Heart left ventricle (tissue), 16 donors: ENCODE measurements at places on chromosomes 16 and 17.

DNA sequence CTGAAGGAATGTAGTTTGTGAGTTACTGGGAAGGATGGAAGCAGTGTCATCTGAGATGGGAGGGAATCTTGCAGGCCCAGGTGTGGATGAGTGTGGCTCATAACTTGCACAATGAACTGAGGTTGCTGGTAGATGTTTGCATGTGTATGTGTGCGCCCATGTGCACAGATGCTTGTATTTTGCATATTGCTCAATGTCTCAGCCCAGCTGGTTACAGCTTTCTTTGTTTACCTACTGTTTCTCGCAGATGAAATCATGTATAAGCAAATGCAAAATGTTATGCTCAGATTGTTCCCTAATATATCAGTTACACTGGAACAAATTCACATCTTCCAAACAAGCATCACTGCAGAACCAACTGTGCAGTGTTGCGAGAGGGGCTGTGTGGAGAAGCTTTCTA is 452.2 kb upstream of the EEF2KMT start:
- no peak for DNase-seq
- no peak overlapping the region for H3K27ac ChIP-seq

DNA sequence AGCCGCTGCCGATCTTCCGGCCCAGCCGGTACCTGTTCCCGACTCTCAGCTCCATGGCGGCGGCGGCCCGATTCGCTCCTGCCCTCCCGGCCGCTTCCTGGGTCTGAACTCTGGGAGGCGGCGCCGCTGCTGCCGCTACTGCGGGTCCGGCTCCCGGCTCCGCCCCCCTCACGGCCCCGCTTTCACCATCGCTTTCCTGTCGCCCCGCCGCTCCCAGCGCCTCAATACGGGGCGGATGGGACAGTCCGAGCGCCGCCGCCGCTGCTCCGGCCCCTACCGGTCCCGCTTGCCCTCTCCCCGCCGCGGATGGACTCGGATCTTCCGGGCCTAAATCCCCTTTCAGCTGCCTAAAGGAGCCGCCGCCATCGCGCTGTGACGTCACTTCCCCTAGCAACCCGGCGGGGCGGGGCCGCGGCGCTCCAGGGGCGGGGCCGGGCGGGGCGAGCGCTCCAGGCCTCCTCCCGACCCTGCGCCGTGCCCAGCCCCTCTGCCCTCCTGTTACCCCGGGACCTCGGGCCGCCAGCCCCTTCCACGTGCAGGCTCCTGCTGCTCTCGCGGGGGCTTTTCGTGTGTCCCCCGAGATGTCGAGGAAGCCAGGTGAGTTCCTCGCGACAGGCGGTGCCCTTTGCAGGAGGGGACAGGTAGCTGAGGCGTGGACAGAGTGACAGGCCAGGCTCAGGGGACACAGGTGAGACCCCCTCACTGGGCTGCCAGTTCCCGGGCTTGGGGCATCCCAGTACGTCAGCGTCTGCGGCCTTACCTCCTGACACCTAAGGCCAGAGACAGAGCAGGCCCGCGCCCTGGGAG is at the start of gene CSNK1D:
Gene CSNK1D (minus strand): TSS at position 374 of the 807 bp plus-strand sequence. CDS start 319 bp downstream, at position 55.
- H3K27ac ChIP-seq, result peak within 1 kb of the TSS; percentile 99
- DNase-seq, result peak; percentile 97
- no peaks in the 10 kb centered on the region for H3K27me3 ChIP-seq
- H3K4me1 ChIP-seq, result peaks cover 42% of the 10 kb centered on the region

DNA sequence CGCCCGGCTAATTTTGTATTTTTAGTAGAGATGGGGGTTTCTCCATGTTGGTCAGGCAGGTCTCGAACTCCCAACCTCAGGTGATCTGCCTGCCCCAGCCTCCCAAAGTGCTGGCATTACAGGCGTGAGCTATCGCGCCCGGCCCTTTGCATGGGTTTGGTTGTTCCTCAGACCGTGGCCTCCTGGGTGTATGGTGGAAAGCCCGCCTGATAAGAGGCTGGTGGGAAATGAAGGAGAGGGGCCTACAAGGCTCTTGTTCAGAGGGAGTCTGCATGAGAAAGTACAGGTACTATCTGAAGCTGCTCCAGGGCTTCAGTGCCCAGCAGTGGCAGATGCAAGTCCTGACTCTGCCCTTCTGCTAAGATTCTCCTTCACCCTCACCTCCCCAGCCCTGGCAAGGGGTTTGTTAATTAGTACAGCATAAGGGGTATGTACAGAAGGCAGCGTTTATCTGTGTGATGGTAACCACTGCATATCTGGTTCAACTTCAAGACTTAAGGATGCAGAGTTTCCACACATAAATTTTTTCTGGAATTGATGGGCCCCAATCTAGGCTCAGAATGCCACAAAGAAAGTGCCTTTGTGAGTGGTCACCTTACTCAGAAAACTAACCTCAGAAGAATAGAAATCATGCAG is 24.2 kb downstream of the GRB7 start:
- peaks cover 8% of the 10 kb centered on the region for H3K27me3 ChIP-seq
- H3K4me3 ChIP-seq, result no peak overlapping the region
- no peak for DNase-seq
- H3K27ac ChIP-seq, result no peak overlapping the region

DNA sequence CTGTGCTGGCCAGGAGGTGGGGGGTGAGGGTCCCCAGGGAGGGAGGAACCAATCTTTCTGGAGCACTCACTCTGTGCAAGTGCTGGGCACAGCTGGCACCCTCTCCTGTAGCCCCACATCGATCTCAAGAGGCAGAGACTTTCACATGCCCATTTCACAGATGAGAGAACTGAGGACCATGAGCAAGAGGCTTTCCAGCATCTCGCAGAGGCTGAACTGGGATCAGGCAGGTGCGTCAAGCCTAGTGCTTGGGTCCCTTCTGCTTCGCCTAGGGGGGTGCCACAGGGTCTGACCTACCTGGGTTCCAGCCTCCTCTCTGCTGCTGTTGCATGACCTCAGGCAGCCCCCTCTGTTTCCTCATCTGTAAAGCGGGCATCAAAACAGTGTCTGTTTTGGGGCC is 1.3 kb upstream of the WFDC1 start:
- no peaks in the 10 kb centered on the region for H3K36me3 ChIP-seq
- no peak overlapping the region for H3K27ac ChIP-seq
- peaks cover 15% of the 10 kb centered on the region for H3K4me1 ChIP-seq
- DNase-seq, result no peak

GRCh38 chr16:30985401-30986128 is 558 bp downstream of the HSD3B7 start:
- H3K36me3 ChIP-seq, result peaks cover 16% of the 10 kb centered on the region
- H3K27ac ChIP-seq, result peak overlapping the region; percentile 48
- peaks cover 14% of the 10 kb centered on the region for H3K4me1 ChIP-seq
- peak overlapping the region; percentile 42 for H3K4me3 ChIP-seq
- H3K27me3 ChIP-seq, result no peaks in the 10 kb centered on the region
- no peak for DNase-seq

DNA sequence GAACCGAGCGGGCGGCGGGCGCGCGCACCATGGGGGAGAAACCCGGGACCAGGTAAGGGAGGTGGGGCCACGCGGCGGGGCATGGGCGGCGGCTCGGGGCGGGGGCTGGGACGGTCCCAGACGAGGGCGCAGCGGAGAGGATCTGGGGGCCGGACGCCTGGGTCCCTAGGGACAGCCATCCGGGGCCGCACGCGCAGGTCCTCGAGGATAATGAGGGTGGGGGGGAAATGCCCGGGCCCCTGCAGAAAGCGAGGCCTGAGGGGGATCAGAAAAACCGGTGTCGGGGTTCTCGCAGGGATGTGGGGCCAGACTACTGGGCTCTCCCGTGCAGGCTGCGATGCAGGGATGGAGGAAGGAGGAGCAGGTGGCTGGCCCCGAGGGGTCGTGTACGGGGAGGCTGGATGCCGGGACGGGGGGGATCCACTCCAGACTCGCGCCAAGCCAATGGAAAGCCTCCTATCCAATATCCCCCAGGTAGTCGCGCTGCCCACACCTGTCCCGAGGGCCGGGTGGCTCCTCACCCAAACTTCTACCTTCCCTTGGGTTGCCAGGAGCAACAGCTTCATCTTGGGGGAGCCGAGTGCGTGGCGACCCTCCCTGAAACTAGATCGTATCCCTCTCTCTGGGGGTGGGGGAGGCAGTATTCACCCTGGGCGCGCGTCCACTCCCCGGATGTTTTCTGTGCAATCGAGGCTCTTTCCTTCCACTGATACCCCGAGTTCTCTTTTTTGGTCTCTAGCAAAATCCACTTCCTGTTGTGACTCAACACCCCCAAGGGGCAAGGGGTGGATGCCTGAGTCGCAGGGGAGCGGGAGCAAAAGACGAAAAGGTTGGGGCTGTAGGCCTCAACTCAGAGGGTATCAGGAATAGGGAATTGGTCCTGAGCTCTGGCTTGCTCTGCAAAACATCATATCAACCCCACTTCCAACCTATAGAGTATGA is 532 bp downstream of the ARRB2 start:
- peak overlapping the region; percentile 72 for H3K4me3 ChIP-seq
- no peaks in the 10 kb centered on the region for H3K36me3 ChIP-seq

DNA sequence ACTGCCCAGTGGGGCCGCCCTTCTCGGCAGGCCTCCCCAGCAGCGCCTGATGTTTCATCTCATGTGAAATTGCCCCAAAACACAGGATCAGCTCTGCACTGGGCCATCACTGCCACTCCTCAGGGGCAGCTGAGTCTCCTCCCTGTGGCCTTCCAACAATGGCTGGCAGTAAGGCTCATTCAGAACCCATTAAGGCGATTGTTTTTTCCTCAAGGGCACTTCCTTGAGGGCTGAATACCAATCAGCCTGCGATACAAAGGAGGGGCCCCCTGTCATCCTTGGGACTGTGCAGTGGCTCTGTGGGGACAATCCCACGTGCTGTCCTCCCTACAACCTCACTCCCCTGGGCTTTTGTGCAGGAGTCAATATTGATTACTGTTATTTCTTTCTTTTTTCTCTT is 47.5 kb downstream of the XYLT1 start:
- no peak overlapping the region for H3K4me3 ChIP-seq
- no peaks in the 10 kb centered on the region for H3K27me3 ChIP-seq
- no peak for DNase-seq
- no peaks in the 10 kb centered on the region for H3K4me1 ChIP-seq

DNA sequence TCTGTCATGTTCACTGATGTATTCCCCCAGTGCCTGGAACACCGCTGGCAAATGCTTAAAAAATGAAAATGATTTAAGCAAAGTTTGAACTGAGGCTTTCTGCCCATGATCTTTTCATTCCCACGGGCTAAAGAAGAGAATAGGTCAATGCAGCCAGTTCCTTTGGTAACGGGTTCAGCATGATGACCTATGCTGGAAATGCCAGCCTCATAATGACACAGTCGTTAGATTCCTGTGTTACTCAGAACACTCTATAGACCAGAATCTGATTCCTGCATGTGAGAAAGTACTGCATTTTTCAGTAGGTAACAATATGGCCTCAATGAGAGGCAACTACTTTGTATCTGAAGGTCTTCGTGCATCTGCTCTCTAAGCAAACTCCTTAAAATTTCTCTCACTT is 19.1 kb upstream of the LIMD2 start:
- DNase-seq, result no peak
- H3K4me1 ChIP-seq, result peaks cover 14% of the 10 kb centered on the region
- H3K36me3 ChIP-seq, result no peaks in the 10 kb centered on the region
- H3K27ac ChIP-seq, result no peak overlapping the region
- H3K27me3 ChIP-seq, result no peaks in the 10 kb centered on the region
- no peak overlapping the region for H3K4me3 ChIP-seq

DNA sequence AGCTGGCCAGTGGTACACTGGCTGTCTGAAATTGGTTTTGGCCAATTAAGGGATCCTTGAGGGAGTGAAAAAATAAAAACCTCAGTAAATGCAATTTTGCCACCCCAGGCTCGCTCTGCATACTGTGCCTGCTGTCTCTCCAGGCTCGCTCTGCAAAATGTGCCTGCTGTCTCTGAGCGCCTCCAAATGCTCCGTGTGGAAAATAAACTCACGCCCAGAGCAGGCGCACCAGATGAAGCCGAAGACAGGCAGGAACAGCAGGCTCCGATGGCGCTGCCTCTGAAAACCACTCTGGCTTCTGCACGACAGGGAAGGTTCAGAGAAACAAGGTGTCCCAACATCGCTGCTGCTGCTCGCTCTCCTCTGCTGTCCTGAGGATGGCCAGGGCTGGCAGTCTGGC is 29.1 kb downstream of the SNN start:
- no peak overlapping the region for H3K4me3 ChIP-seq
- H3K27me3 ChIP-seq, result no peaks in the 10 kb centered on the region
- peaks cover 87% of the 10 kb centered on the region for H3K36me3 ChIP-seq
- H3K4me1 ChIP-seq, result peaks cover 14% of the 10 kb centered on the region

- H3K27me3 ChIP-seq, result no peaks in the 10 kb centered on the region
- H3K4me1 ChIP-seq, result peaks cover 34% of the 10 kb centered on the region
- no peak overlapping the region for H3K4me3 ChIP-seq
- no peak for DNase-seq
- H3K36me3 ChIP-seq, result no peaks in the 10 kb centered on the region
- H3K27ac ChIP-seq, result no peak overlapping the region
These were observed 5.8 kb downstream of the WIPF2 start for GRCh38 chr17:40224718-40225550.

GRCh38 chr16:31093132-31093703 is 1.4 kb downstream of the VKORC1 start:
- H3K27ac ChIP-seq, result no peak overlapping the region
- H3K27me3 ChIP-seq, result no peaks in the 10 kb centered on the region
- H3K36me3 ChIP-seq, result peaks cover 30% of the 10 kb centered on the region
- peaks cover 26% of the 10 kb centered on the region for H3K4me1 ChIP-seq
- DNase-seq, result peak; percentile 30

- no peak overlapping the region for H3K4me3 ChIP-seq
- H3K36me3 ChIP-seq, result no peaks in the 10 kb centered on the region
- peaks cover 15% of the 10 kb centered on the region for H3K4me1 ChIP-seq
- no peaks in the 10 kb centered on the region for H3K27me3 ChIP-seq
- peak overlapping the region; percentile 56 for H3K27ac ChIP-seq
- peak; percentile 65 for DNase-seq
These were observed 22.5 kb upstream of the DYNLL2 start for GRCh38 chr17:58060596-58061191.

GRCh38 chr16:66844342-66845079 is at the start of gene CA7:
CA7 (plus strand) TSS chr16:66844414; CDS start chr16:66844488, 74 bp downstream.
- no peak for DNase-seq
- no peaks in the 10 kb centered on the region for H3K36me3 ChIP-seq
- H3K4me1 ChIP-seq, result peaks cover 6% of the 10 kb centered on the region
- no peak within 1 kb of the TSS for H3K27ac ChIP-seq

DNA sequence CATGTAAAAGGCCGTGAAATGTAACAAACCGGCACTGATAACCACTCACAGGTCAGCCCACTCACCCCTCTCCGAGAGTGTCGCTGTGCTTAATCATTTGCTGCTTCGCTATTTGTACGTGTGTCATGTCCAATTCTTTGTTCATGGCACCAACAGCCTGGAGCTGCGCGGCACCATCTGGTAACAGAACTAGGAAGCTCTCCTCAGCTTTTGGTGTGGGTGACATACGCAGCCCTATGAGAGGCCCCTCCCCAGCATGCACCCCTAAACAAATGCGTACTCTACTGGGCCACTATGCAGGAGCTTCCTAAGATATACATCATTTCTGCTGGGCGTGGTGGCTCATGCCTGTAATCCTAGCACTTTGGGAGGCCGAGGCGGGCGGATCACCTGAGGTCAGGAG is 2.3 kb upstream of the PECAM1 start:
- no peaks in the 10 kb centered on the region for H3K27me3 ChIP-seq
- H3K36me3 ChIP-seq, result no peaks in the 10 kb centered on the region
- no peak overlapping the region for H3K27ac ChIP-seq
- H3K4me1 ChIP-seq, result peaks cover 60% of the 10 kb centered on the region
- H3K4me3 ChIP-seq, result no peak overlapping the region
